ENCODE measurements at places on chromosomes 6 and 20. TPM values are rescaled to one million over a fixed set of nuclear protein-coding genes. Genes with fewer than 3 reads are reported as not detected.

- DNase-seq, result no peak
Measured at GRCh38 chr20:20217621-20218020, 150.3 kb upstream of the INSM1 start.

The IRF4 gene
- total RNA-seq, result 23.7 TPM

The ZNF184 gene
- total RNA-seq, result 8.0 TPM

DNA sequence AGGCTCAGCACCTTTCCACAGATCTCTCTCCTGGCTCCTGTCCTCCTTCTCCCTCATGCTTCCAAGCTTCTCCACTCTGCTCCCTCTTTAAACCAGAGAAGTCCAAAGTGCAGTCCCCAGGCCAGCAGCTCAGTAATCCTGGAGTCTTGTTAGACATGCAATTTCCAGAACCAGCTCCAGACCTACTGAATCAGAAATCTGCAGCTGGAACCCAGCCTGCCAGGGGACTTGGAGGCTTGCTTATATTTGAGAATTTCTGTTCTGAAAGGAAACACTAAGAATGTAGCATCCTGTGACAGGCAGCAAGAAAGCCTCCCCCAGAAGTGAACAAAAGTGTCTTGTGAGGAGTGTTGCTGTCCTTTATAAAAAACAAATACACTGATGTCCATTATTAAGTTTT is 438.1 kb downstream of the BCKDHB start:
- DNase-seq, result no peak

DNA sequence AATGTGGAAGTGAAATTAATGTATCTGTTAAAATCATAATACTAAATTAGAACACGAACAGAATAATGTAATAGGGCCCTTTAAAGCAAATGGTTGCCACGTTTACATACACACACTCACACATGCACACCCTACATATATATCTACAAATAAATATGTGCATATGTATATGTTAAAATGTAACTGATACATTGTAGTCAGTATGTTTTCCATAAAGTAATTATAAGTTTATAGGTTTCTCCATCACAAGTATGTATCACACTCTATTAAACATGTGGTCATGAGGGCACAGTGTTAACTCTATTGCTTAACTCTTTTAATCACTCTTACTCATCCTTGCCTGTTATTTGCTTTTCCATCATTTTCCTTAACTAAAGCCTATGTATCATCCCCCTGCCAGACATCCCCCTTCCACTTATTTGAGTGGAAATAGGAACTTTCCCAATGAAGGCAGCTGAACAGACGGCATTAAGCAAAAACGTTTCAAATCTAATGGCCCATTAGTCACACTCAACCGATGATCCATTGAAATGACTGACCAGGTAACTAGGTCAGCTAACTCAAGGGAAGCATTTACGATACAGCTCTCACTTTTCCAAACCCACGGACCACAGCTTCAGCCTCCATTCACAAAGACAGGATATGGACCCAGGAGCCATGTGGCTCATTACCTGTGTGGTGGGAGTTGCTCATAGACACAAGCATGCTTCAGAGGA is 89.3 kb downstream of the HAO1 start:
- DNase-seq, result peak; percentile 62

- DNase-seq, result peak; percentile 36
Measured at GRCh38 chr6:168264593-168265335, 54.8 kb downstream of the DACT2 start.

The OR12D3 gene
- not detected for total RNA-seq

The PRSS35 gene
- total RNA-seq, result 0.66 TPM

- DNase-seq, result no peak
Measured at GRCh38 chr6:33914645-33915044, 110.8 kb upstream of the MLN start.

The C6orf132 gene
- total RNA-seq, result 42.7 TPM
